ENCODE measurements at places on chromosomes 11 and 22. TPM values are rescaled to one million over a fixed set of nuclear protein-coding genes. Genes with fewer than 3 reads are reported as not detected.

PNPLA3 gene
- total RNA-seq = not detected

DNA sequence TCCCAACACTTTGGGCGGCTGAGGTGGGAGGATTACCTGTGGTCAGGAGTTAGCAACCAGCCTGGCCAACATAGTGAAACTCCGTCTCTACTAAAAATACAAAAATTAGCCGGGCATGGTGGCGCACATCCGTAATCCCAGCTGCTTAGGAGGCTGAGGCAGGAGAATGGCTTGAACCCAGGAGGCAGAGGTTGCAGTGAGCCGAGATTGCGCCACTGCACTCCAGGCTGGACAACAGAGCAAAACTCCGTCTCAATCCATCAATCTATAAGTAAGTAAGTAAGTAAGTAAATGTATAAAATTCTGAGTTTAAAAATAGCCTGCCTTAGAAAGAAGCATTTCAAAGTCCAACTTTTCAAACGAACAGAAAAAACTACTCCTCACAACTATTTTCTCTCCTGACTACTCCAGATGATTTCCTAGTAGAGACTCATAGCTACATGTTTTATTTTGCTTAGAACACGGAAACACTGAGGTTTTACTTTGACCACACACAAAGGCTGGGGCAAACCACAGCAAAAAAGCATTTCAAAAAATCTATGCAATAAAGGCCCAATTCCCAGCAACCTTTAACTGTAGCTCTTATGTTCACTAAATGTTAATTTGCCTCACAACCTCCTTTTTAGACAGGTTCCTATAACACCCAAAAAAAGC is 16.3 kb downstream of the SPTY2D1 start:
- DNase-seq = no peak

- no peak for DNase-seq
Observed at GRCh38 chr11:10587995-10588394, 19.5 kb upstream of the LYVE1 start.

DNA sequence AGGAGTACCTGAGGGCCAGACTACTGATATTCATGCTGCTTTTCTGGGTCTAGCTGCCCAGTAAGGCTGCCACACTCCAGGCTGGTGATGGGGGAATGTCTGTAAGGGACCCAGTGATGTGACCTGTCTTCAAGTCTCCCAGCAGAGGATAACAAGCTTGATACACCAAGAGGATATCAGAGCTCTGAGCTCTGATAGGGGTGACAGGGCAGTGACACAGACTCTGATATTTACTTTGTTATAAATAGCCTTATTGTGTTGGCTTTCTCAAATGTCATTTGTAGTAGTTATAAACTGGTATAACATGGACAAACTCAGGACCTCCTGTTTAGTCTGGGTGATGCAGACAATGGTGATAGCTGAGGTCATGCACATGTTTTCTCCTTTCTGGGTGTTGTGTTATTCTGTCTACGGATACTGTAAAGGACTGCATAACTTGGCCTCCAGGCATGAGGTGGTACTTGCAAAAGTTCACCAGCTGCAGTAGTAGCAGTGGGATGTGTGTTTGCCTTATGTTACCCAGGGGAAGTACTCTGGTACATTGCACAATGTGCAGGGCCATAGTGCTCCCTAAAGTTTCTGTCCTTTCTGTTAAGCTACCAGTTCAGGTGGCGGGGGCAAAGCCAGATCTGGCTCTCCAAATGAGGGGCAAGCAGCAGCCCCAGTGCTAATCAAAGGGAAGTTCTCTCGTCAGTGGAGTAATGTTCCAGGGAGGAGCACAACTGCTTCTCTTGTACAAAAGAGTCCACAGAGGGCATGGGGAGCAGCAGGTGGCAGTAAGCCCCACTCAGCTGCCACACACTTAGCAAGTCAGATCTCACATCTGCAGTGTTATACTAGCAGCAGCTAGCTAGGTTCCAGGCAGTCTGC is 812.2 kb downstream of the JRKL start:
- DNase-seq = no peak

DNA sequence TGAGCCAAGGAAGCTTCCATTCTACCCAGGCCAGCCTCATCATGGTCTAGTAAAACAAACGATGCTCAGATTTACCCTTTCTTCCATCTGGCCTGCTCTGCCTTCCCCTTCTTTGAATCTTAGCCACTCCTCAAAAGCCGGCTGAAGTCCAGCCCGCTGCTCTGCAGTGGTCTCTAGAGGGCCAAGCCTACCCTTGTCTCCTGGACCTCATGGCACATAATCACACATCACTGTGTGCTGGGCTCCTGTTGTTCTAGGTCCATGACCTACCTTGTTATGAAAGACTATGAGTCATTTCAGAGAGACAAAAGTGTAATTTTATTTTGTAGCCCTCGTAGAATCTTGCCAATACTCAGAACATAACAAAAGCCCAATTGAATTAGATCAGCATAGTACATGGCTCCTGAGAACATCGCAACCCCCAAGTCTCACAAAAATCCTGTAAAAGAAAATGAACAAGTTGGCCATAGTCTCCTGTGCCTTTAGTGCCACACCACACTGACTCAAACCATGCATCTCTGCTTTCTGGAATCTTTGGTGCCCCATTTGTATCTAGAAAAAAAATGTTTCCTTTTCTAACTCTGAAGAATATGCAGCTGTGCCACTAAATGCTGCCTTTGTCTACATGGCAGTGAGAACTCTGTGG is 192.7 kb downstream of the OPCML start:
- DNase-seq = no peak

AQP11 gene
- 0.22 TPM for total RNA-seq

PHOX2A gene
- total RNA-seq = not detected

GRCh38 chr11:22552885-22553284 is 72.7 kb downstream of the FANCF start:
- no peak for DNase-seq

DNA sequence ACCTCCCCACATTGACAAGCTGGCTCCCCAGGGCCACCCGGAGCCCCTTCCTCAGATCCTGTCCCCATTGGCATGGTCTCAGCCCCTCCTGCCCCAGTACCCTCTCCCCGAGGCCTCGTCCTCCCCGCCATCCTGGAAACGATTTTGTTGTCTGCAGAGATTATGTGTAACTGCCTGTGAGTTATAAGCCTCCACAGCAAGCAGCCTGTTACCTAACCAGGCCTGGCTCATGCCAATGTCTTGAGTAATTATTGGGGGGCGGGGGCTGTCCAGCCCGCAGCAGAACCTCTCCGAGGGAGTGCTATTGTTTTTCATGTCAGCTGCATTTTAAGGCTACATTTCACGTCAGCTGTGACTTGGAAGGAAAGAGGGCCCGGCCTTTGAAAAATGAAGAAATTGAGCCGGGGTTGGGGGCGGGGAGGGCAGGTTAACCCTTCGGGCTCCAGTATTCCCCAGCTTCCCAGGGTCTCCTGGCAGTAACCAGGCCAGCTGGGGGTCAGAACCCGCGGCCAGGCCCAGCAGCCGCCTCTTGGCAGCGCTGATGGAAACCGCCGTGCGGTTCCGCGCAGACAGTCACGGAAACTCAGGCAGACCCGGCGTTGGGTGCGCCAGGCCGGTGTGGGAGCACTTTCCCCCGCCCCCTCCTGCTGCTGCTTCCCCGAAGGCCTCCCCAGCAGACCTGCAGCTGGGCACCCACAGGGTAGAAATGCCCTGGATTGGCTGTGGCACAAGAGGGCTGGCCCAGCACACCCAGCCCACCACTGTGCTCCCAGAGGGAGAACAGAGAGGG is 59.5 kb downstream of the CDKN1C start:
- no peak for DNase-seq

GRCh38 chr11:21707116-21707739 is 485.7 kb upstream of the ANO5 start:
- DNase-seq = no peak

ARVCF gene
- 3.6 TPM for total RNA-seq

- DNase-seq = no peak
Observed at GRCh38 chr11:128913806-128914205, 22.6 kb downstream of the KCNJ5 start.

DNA sequence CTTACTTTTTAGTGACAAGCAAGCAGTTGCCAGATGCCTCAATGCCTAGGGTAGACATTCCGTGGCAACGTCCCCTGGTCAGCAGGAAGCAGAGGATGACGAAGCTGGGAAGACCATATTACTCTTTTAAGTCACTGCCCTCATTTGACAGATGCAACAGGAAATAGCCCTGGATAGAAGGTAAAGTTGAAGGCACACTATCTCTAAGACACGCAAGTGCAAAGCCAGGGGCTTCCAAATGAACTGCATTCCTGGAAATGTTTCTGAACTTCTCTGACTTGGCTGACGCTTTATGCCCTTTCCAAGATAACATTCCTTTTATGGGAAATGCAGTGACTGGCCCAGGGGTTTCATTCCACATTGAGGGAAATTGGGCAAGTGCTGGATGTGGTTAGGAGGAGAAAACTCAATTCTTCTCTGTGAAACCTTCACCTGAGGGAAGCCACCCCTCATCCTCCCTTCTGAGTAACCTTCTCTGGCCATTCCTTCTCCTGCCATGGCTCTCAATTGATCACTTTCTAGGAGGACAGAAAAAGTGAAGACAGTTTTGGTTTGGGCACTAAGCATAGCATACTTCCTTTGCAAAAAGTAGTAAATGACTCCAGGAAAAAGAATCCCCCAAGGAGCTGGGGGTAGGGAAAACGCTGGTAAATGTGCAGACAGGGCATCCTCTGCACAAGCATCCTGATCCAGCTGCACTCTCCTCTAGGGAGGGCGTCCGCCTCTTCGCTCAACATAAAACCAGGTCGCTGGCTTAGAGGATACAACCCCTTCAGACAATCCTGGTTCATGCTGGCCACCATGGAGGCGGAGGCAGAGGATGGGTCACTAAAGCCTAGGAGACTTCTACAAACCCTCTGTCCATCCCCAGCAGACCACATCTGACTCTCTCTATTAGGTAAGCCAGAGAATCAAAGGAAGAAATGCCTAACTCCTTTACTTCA is 14.5 kb downstream of the PCSK7 start:
- DNase-seq = no peak

DNA sequence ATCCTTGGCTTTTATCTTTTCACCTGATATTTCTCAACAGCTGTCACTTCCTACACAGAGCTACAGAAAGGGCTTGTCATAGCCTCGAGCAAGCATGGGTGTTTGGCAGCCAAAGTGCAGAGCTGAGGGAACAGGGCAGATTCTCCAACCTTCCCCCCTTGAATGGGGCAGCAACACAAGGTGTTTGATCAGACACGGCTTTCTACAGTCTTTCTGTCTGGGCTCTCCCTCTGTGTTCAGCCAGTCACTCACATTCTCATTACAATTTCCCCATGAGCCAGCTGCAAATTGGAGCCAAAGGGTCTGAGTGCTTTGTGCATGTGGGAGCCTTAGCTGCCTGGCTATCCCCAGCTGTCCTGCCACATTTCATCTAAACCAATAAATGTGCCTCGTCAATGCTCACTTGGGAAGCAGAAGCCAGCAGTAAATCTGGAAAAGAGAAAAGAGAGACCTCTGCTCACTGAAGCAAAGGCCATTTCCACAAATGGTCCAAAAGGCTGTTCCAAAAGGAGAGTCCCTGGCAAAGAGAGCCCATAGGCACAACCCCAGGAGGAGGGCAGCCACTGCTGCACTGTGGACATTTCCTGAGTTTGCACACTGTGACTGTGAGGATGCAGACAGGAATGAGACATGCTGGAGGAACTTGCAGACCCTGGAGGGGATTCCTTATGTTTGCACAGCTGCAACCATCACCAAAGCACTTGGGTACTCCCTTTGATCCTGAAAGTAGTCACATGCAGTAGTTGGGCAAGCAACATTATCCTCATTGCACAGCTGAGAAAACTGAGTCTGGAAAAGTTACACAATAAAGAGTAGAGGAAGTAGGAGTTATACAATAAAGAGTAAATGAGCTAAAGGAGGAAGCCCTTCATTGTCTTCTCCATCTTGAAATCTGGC is 186.8 kb downstream of the FAM181B start:
- no peak for DNase-seq

DNA sequence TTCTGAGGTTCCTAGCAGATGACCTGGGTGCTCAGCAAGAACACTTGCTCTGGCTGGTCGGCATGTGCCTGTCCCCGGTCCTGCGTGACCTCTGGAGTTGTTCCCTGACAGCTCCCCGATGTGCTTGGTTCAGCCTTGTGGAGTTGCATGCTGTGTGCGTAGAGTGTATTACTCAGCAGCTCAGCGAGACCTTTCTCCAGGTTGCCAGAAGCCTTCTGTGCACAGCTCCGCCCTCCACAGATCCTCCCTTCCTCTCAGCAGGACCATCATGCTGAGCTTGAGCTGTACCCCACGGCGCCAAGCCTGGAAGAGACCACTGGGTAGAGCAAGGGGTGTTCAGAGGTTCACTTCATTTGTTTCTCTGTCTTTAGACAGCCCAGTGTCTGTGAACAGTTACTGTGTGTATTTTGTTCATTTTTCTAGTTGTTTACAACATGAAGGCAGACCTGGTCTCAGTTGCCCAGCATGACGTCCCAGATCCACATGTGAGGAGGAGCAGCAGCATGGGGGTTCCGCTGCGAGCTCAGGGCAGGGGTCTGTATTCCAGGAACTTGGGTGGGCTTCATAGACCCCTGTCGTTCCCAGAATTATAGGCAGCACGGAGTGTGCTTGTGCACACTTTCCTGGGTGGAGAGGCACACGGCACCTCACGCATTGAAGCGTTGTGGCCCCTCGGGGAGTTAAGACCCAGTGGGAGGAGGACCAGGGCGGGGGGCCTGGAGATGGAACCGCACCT is 148.6 kb downstream of the IGLL1 start:
- DNase-seq = no peak

GRCh38 chr11:65468874-65469333 is 29.9 kb upstream of the MALAT1 start:
- peak; percentile 50 for DNase-seq

GRCh38 chr11:83642500-83642899 is 356.3 kb upstream of the CCDC90B start:
- no peak for DNase-seq

SCARF2 gene
- total RNA-seq = 0.46 TPM

OR5AN1 gene
- not detected for total RNA-seq

Data from activated T-cell treated with anti-CD3 and anti-CD28 coated beads, Interleukin-2, amount 50 U/mL, for 4 hours (primary cell).